Esophagus squamous epithelium (tissue), 5 donors: ENCODE measurements at places on chromosomes 2 and 18.
A peak's percentile ranks its signal among the peaks of the same experiment; 100 is the strongest.

- no peak for DNase-seq
These were observed 20.6 kb downstream of the SMAD7 start for GRCh38 chr18:48929941-48930713.

DNA sequence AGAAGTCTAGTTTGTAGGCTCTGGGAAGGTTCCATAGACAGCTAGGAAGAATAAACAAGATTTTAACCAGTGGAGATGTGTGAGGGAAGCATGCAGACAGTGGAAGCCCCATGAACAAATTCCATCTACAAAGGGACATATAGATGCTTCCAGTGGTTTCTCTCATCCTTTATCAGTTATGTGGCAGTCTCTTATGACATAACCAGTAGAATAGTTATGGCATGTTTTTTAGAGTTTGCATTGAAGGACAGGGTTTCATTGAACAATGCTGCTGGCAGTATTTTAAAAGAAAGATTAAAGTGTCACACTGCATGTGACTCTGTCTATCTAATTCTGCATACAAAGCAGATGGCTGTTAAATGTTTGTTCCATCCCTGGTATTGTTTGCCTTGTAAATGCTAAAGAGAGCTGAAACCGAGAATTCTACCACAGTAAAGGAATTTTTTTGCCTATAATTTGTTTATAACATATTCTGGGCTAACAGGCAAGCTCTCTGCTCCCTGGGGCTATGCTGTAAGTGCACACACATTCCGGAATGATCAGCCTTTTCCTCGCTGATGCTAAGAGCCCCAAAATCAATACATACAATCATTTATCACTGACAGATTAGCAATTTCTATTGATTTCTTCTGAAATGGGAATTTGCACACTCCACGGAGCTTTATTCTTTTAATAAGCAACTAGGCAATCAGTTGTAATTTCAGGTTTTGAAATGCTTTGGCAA, 76.8 kb upstream of the PELI1 start:
- no peak for DNase-seq

DNA sequence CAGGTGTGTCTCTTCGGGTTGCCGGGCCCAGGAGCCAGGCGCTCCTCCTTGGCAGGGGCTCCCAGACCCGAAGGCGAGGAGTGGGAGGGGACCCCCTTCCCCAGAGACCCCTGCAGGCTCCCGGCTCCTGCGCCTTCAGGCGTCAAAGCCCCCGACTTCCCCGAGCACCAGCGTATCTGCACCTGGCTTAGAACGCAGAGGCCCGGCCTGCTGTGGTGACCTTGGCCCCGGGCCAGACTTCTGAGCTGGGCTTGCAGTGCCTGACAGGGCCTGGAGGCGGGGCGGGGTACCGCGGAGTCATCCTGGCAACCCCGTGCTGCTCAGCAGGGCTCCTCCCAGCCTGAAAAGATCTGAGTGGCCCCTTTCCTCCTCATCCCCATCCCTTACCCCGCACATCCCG, 27.0 kb downstream of the SKA1 start:
- DNase-seq = no peak

DNA sequence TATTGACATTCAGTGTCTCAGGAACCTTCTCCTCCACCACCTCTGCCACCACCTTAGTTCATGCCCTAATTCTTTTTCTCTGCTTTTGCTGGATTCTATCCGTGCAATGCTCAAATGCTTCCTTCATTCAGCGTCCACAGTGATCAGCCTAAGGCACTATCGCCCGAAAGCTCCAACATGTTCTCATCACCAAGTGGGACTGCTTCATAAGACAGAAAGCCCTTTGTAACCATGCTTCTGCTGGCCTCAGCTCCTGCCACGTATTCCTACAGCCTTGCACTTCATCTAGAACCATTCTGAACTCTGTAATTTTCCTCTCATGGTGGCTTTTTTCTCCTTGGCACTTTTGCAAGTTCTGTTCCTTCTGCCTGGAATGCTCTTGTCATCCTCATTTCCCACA, 222.9 kb downstream of the HNMT start:
- DNase-seq = no peak

- DNase-seq = peak; percentile 61
These were observed 47.0 kb downstream of the SERTAD2 start for GRCh38 chr2:64606479-64607363.

DNA sequence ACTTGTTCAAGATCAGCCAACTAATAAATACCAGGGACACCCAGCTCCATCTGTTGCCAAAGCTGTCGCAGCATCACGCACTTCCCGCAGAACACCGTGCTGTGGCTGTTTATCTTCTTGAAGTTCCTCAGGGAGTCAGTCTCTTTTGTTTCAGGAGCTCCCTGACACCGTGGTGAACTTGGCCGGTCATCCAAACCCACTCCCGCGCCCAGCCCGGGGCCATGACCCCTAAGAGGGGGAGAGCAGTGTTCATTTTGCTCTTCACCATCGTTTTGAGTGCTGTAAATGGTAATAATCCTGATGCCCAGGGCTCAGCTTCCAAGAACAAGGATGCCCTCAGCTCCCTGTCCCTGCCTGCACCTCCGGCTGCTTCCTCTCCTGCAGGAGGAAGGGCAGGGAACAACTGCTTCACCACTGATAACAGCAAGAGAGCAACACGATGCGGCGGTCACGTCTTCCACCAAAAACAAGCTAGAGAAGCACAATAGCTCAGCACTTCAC, 131.4 kb downstream of the SEPTIN10 start:
- DNase-seq = no peak

GRCh38 chr2:31748041-31748440, 167.3 kb upstream of the SRD5A2 start:
- no peak for DNase-seq

GRCh38 chr18:36149514-36150289, 20.0 kb downstream of the ELP2 start:
- DNase-seq = no peak

DNA sequence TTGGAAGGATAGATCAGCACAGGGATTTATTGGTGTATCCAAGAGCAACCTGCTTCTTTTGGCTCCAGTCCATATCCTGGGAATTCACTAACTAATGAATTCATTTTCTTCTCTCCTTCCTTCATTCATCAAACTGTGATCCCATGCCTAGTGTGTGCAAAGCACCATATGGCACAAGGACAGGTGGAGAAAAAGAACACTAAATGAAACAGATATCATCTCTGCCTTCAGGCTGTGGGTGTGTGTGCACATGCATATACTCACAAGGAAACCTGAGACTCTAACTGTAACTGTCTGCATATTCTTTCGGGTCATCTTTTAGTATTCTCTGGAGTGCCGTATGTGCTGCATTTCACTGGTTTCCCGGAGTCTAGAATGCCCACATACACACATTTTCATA, 20.2 kb downstream of the TNP1 start:
- no peak for DNase-seq

DNA sequence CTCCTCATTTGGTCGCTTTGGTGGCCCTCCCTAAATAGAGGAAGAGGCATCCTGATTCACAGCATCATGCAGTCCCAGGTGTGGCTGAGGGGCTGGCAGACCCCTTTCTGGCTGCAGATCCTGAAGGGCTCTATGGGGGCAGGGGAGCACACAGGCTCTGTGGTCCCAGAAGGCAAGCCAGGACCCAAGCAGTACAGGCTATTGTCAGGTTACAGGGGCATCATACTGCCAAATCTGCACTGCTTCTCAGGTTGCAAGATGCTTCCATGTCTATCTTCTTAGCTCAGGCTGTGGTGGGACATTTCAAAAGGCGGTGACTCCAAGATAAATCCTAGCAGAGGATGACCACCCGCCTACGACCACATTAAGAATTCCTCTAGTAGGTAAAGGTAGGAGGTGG, 54.3 kb downstream of the TTC32 start:
- no peak for DNase-seq

GRCh38 chr2:170408461-170409163, 230.7 kb downstream of the MYO3B start:
- no peak for DNase-seq

GRCh38 chr2:119838179-119838578, 78.5 kb downstream of the PTPN4 start:
- no peak for DNase-seq
